ENCODE measurements at places on chromosomes 16 and 17.
A peak's percentile ranks its signal among the peaks of the same experiment; 100 is the strongest.

- DNase-seq: no peak
These were observed 22.5 kb downstream of the EIF4A3 start for GRCh38 chr17:80124351-80124981.

DNA sequence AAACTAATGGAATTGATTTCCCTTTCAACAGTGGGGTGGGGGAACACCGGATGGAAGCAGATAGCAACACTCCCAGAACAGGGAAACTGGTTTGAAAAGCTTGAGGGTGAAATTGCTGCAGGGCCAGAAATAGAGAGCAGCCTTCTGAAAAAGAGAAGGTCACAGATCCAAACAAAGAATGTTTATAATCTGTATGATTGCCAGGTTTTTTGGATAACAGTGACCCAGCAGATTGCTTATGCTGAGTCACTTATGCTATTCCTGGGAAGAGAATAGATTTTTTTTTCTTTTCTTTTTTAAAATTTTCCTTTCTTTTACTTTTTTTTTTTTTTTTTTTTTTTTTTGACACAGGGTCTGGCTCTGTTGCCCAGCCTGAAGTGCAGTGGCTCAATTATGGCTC is 641.3 kb downstream of the KCNJ2 start:
- DNase-seq: no peak

GRCh38 chr17:64092113-64092512 is 37.8 kb downstream of the ERN1 start:
- DNase-seq: no peak

- DNase-seq: no peak
These were observed 29.6 kb downstream of the RGS9 start for GRCh38 chr17:65166787-65167186.

DNA sequence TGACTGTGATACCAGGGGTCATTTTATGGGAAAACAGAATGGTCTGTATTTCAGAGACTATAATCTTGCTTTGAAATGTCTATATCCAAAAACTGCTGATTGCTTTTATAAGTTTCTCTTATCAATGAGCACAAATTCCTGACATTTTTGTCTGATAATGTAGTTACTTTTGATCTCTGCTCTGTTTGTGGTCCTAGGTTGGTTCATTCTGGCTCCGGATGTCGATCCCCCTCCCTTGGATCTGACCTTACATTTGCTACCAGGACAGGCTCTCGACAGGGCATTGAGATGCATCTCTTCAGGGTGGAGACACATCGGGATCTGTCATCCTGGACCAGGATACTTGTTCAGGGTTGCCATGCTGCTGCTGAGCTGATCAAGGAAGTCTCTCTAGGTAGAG is 27.3 kb upstream of the VPS4A start:
- no peak for DNase-seq

DNA sequence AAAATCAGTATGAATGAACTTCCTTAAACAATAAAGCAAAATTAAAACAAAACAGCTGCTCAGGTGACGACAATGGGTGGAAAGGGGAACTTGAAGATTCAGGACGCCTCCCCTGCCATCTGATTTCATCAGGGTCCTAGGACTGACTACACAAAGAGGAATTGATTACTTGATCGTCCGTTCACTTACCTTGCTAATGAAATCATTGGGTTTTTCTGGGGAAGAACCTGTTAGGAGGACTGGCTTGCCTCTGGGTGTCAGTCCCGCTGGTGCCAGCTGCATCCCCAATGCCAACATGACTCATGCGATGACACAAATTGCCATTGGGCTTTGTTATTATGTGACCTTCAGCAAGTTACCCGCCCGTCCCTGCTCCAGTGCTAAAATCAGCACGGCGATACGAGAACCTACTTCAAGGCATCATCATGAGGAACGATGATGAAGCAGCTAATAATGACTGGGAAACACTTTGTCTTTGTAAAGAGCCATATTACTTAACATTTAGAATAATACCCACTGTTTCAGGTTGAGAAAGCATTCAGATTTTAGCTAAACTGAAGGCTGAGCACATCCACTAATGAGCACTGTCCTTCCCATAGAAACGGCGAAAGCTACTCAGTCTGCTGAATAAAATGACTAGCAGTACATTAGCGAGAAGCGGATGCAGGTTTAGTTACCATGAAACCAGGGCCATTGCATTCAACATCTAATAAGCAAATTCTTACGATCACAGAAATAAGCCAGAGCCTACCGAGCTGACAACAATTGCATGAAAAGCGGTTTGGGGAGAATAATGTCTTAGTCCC is 139.4 kb downstream of the ZFHX3 start:
- no peak for DNase-seq

GRCh38 chr17:79204261-79204660 is 129.6 kb downstream of the ENGASE start:
- DNase-seq: peak; percentile 90
